Fibroblast of mammary gland (primary cell): ENCODE measurements at places on chromosomes 16 and 17.
A peak's percentile ranks its signal among the peaks of the same experiment; 100 is the strongest.

DNA sequence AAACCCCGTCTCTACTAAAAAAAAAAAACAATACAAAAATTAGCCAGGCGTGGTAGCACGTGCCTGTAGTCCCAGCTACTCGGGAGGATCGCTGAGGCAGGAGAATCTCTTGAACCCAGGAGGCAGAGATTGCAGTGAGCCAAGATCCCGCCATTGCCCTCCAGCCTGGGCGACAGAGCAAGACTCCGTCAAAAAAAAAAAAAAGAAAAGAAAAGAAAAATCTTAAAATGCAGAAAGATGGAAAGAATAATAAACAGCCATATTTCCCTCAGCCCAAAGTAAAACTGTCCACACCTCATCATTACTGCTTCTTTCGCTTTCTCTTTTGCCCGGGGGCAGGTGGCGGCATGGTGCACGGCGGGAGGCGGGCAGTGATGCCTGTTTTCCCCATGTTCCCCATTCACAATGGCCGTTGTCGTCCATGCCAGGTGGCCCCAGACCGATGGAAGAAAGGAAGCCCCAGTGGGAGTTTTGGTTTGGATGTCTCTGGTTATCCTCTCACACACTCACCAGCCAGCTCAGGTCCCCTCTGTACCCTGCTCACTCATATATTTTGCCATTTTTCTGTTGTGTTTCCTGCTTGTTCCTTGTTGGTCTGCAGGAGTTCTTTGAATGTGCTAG lies 37.0 kb upstream of the PEMT start:
- no peak for DNase-seq

DNA sequence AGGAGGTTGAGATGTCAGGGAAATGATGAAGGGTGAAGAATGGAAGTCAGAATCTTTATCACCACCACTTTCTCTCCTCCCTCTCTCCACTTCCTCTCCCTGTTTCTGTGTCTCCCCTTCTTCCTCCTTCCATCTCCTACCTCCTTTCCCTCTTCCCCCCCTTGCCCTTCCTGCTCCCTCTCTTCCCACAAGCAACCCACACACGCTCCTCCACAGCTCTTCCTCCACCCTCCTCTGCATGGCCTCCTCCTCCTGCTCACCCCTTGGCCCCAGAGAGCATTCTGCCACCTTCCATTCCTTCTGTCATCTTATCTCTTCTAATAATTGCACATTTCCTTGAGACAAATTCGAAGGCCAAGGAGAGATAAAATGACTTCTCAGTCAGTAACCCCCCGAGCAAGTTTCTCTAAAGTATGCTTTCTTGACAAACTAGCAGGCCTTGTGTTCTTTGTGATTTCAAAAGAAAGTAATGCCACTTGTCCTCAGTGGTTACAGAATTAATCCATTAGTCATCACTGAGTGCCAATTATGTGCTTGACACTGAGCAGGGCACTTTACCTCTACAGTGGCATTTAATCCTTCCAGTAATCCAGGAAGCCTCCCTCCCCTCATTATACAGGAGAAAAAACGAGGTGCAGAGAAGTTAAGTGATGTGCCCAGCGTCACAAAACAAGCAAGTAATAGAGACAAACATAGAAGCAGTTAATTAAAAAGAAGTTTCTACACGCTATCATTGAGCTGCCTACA lies 72.3 kb upstream of the CCL1 start:
- DNase-seq: no peak

DNA sequence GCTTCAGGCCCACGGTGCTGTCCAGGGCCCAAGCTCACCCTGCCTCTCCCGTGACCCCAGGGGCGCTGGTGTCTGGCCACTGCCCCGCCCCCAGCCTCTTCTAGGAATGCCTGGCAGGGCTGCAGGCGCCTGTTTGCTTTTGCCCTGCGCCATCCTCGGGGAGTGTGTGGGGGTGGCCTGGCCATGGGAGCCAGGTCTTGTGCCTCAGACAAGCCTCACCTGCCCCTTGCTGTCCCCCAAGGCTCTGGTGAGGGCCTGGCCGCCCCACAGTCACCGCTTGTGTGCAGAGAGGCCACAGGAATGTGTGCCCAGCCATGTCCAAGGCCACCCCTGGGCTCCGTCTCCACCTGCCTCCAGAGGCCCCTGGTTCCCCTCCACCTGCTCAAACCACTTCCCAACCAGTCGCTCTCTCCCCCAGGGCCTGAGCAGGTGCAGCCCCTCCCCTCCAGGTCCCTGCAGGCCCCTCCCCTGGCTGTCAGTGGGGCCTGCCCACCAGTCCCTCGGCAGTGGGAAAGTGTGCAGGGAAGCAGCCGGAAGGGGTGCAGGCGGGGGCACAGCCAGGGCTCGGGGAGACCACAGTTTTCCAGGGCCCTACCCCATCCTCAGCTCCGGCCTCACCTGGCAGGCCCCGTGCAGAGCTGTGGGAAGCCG lies 841 bp upstream of the IGFALS start:
- DNase-seq: no peak

GRCh38 chr17:44599298-44600175 lies 42.3 kb downstream of the FZD2 start:
- DNase-seq: peak; percentile 99
